Caudate nucleus (tissue), 63 donors: ENCODE measurements at places on chromosomes 4 and X.

DNA sequence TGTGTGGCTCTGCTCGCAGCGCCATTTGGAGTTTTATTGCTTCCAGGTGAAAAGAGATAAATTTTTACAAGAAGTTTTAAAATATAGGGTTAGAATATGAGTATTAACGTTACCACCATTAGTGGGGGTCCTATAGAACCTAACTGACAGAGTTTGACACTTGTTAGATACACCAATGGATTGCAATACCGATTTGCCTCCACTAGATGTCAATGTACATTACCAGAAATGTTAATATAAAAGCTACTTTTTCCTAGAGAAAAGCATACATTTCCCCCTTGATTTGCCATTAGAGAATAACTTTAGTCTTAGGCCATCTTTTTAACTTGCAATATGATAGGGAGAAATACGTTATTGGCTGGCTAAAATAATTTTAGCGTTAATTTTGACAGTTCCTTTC, 108.4 kb downstream of the LINC00632 start:
- DNase-seq: no peak

- no peak for DNase-seq
These were observed 38.0 kb downstream of the HTT-AS start for GRCh38 chr4:3036131-3036952.

- no peak for DNase-seq
These were observed 77.6 kb upstream of the FRMPD4 start for GRCh38 chrX:12060489-12061260.

- DNase-seq: no peak
These were observed 142.7 kb upstream of the NALF2 start for GRCh38 chrX:69361311-69361845.

- DNase-seq: no peak
These were observed 101.9 kb downstream of the MAB21L2 start for GRCh38 chr4:150683775-150684350.

DNA sequence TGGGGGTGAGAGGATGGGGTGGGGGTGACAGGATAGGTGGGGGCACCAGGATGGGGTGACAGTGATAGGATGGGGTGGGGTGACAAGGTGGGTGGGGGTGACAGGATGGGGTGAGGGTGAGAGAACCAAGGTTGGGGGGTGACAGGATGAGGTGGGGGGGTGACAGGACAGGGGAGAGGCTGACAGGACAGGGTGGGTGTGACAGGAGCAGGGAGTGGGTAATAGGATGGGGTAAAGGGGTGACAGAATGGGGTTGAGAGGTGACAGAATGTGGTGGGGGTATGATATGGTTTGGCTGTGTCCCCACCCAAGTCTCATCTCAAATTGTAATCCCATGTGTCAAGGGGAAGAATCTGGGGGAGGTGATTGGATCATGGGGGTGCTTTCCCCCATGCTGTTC, 26.0 kb downstream of the RNF212 start:
- DNase-seq: no peak

DNA sequence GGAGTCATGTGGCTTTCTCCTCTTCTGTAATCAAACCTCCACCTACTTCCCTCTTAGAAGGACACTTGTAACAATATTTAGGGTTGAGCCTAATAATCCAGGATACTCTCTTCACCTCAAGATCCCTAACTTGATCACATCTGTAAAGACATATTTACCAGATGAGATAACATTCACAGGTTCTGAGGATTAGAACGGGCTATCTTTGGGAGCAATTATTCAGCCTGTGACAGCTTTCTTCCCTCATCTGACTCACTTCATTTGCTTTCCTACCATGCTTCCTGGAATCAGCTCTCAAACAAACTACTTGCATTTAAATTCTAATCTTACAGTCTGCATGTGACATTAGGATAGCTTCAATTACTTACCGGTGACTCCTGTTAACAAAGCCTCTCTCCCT, 133.5 kb upstream of the NDST3 start:
- no peak for DNase-seq

- no peak for DNase-seq
These were observed 82.6 kb upstream of the SLITRK2 start for GRCh38 chrX:145735036-145735435.

DNA sequence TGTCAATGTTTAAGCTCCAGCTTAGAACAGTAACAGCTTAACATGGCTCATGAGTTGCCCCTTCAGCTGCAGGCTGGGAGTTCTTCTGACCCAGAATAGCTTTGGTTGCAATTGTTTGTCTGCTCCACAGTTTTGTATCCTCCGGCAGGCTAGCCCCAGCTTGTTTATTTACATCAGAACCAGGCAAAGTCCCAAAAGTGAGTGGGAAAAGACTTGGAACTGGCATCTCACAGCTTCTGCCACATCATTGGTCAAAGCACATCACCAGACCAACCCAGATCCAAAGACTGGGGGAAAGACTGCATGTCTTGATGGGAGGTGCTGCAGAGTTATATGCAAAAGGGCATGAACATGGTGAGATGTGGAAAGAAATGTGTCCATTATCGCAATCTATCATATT, 231.2 kb upstream of the CPEB2 start:
- no peak for DNase-seq

- DNase-seq: no peak
These were observed 1.3 kb downstream of the VMA21 start for GRCh38 chrX:151398346-151398745.

DNA sequence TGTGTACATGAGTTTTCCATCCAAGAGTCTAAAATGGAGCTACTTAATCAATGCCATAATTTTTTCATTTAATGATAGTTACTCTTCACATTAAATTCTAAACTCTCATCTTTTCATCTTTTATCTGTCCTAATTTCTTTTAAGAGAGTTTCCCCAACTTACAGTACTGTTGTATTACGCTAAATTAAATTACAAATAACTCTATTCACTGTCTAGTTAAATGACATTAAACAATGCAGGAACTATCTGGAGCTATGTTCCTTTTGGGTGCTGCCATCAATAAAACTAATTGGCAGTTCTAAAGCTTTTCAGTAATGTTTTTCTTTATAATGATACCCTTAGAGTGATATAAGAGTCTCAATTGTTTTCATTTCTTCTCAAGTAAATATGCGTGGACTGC, 227.6 kb downstream of the ANKRD50 start:
- no peak for DNase-seq

- DNase-seq: no peak
These were observed 301.9 kb downstream of the TLL1 start for GRCh38 chr4:166174717-166175490.

DNA sequence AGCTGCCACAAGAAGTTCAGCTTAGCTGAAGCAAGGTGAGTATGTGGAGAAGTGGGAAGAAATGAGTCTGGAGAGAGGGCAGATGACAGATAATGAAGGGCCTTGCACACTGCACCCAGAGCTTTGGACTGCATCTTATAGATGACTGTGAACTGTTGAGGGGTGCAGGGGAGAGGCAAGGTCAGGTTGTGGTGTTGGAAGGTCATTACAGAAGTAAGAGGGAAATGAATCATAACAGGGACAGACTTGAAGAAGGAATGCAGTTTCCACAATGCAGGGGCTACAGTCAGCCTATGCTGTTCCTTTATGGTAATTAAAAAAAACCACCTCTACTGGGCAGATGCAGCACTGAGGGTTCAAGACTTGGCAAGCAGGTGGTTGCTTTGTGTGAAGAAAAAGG, 4.8 kb upstream of the IGFBP7 start:
- DNase-seq: no peak

- no peak for DNase-seq
These were observed 2.5 kb downstream of the CXCL1 start for GRCh38 chr4:73871511-73872310.

GRCh38 chr4:118684873-118685811, at the start of gene METTL14:
METTL14 (plus strand) TSS chr4:118685392; CDS start chr4:118685535, 143 bp downstream.
- DNase-seq: peak; percentile 91

DNA sequence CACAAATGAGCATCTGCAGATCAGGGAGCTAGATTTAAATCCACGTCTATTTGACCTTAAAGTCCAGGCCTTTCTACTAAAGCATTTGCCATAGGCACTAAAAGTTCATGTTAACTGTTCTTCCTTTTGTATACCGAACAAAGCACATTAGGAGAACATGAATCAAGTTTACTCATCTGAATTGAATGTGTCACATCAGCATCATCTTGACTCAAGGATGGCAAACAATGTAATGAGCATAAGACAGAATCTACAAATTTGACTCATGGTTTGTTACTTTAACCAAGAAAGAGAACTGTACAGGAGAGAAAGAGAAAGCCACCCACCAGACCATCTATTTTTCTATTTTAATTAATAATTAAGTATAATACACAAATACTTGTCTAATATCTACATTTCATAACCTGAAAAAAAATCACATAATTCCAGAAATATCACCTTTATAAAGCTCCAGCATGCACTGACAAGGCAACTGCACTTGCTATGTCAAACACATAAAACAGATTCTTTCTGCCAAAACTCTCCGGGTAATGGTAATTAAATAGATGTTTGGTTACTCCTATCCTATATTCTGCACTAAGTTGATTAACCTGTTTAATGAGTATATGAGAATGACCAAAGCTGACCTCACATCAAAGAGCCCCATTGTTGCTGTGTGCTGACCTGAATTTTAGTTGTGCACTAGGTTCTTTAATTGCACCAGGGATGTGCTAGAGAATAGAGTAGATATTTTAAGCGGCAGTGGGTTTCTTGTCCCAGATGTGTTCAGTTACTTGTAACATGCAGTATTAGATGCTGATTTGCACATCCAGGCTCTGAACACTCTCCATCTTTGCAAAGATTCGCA, 42.5 kb upstream of the LEF1 start:
- DNase-seq: no peak

- DNase-seq: no peak
These were observed 11.9 kb downstream of the HTT-AS start for GRCh38 chr4:3062471-3062870.

GRCh38 chrX:150845091-150845490, 53.4 kb downstream of the CD99L2 start:
- no peak for DNase-seq

- DNase-seq: no peak
These were observed 131.4 kb downstream of the SLITRK2 start for GRCh38 chrX:145949056-145949455.

DNA sequence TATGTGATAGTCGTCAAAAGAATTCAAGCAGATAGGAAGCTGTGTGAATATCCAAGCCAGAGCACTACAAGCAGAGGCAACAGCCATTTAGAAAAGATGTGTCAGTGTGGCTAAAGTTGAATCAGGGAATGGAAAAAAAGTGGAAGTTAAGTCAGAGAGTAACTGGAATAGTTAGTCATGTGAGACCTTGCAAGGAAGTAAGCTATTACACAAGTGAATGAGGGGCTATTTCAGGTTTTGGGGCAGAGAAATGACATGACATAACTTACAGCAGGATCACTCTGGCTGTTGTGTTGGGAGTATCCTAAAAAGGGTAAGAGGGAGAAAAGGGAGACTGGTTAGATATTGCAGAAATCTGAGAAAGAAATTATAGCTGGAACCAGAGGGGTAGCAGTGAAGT, 236.6 kb upstream of the PCDH18 start:
- DNase-seq: no peak

GRCh38 chr4:26930964-26931363, 70.3 kb downstream of the STIM2 start:
- DNase-seq: no peak

- DNase-seq: no peak
These were observed 62.3 kb upstream of the TLL1 start for GRCh38 chr4:165810726-165811125.

DNA sequence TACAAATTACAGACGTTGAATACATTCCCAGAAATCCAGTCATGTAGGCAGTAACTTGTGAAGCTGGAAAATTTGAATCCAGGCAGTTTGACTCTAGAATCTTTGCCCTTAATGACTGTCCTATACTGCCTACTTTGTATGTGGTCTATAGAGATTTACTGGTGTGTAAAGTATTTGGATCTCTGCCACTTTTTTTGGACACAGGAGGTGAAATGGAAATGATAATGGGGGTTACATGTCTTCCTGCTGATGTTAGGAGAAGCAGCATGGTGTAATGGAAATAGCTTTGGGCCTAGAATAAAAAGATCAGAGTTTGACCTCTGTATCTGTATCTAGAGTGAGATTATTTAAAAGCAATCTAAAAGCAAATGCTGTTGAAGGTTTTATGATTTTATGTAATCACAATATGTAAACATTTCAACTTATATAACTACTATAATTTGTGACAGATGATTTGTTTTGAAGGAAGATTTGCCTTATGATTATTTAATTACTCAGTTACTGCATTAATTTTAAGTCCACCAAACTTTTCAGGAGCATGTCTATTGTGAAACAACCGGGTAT, 3.3 kb downstream of the COL4A5 start:
- DNase-seq: no peak

GRCh38 chrX:9342561-9343051, 122.3 kb upstream of the TBL1X start:
- DNase-seq: peak; percentile 64

GRCh38 chr4:168630445-168631187, 133.8 kb downstream of the PALLD start:
- DNase-seq: no peak

GRCh38 chrX:107547621-107548020, 80.7 kb upstream of the PRPS1 start:
- DNase-seq: no peak

DNA sequence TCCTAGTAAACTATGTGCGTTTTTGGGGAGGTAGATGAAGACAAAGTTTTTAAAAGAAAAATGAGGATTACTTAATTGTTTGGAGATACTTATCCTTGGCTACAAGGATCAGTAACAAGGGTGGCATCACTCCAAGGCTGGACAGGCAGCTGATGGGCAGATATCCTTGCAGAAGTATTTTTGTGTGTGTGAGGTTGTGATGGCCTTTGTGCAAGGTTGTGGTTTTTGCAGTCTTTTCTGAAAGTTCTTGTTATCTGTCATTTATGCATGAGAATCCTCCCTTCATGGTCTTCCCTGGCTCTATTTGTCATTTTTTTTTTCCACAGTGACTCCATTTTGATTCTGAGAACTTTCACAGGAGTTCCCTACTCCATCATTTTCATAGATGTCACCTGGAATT, 96.0 kb upstream of the C1GALT1C1 start:
- DNase-seq: no peak

DNA sequence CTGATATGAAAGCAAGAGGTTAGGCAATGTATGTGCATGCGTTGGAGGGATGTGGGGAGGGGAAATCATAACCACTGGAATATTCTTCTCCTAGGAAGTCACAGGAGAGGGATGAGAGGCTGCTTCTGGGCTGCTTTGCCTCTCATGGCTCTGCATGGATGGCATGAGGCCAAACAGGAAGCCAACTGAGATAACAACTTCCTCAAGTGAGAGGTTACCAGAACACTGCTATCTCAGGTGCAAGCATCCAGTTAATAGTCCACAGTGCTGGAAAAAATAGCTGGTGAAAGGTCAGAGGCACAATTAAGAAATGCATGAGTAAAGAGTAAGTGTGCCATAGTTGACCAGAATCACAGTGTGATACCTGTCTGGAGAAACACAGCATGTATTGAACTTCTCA, 113.3 kb downstream of the ELOVL6 start:
- DNase-seq: no peak
